ENCODE measurements at places on chromosomes 4 and X. TPM values are rescaled to one million over a fixed set of nuclear protein-coding genes. Genes with fewer than 3 reads are reported as not detected.

The TMEM144 gene
- 10.5 TPM for total RNA-seq

- DNase-seq, result no peak
Observed at GRCh38 chr4:153759407-153760316, at the start of gene RNF175. RNF175 (minus strand) TSS chr4:153760024; CDS start chr4:153759862, 162 bp downstream.

- no peak for DNase-seq
Observed at GRCh38 chr4:164438321-164438720, 315.6 kb upstream of the SMIM31 start.

- DNase-seq, result no peak
Observed at GRCh38 chr4:136392576-136392975, 1139.7 kb downstream of the PCDH18 start.

DNA sequence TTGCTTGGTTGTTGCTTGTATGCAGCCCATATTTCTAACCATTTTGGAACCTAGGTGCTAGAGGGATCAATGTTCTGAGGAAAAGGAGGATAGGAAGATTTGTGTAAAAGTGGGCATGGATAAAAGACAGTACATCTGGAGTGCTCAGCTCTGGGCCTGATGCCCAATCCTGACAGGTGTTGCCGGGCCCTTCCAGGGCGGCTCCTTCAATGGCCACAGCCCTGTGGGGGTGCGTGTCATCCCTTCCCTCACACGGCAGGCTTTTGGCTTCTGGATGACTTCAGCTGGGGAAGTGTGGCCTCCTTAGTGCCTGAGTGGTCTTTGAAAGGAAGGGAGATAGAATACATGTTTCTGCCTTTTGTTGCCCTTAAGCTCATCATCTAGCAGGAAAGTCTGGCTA, 47.2 kb downstream of the NELFA start:
- no peak for DNase-seq

Data from HepG2 (cell line).